ENCODE measurements at places on chromosomes 11 and 22. TPM values are rescaled to one million over a fixed set of nuclear protein-coding genes. Genes with fewer than 3 reads are reported as not detected.

GRCh38 chr11:18804199-18804999 is 12.8 kb upstream of the PTPN5 start:
- no peak for DNase-seq

- no peak for DNase-seq
Observed at GRCh38 chr11:86509588-86509974, 134.9 kb downstream of the CCDC81 start.

GRCh38 chr11:13702071-13702470 is 33.6 kb downstream of the FAR1 start:
- DNase-seq: no peak

GRCh38 chr11:105137286-105137685 is 2.3 kb downstream of the CARD18 start:
- DNase-seq: no peak

GRCh38 chr11:13550761-13551160 is 55.0 kb upstream of the PTH start:
- no peak for DNase-seq

DNA sequence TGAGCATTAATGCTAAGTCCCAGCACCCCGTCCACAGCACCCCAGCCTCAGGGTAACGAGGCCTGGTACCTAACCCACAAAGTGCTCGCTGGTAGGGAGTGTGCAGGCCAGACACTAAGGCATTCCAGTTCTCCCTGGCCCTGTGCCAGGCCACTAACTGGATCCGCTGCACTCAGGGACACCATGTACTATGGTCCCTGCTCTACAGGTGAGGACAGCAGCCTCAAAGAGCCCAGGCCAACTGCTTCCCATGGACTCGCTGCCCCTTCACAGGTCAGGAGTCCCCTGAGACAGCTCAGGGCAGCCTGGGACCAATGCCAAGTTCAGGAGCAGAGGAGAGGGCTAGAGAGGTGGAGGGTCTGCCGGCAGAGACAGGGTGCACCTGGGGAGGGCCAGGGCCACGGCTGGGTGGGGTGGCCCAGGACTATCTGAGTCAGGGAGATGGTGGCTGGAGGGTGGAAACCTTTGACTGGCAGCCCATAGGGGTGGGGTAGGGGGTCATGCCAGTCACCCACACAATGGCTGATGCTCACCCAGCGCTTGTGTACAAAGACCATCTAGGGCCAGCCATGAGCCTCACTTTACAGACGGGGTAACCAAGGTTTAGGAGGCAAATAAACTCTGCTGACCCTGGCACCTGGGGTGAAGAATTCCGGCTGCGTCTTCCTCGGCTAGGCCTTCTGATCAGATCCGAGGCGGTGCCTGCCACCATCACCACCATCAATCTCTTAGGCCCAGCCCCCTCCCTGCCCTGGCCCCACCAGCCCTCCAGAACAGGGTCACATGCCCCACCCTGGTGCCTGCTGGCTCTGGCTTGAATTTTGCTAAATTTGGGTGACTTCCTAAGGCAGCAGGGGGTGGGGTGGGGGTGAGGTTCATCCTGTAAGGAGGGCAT is 5.6 kb downstream of the OSBPL5 start:
- no peak for DNase-seq

GRCh38 chr11:78223320-78223954 is 34.7 kb downstream of the USP35 start:
- DNase-seq: no peak

DNA sequence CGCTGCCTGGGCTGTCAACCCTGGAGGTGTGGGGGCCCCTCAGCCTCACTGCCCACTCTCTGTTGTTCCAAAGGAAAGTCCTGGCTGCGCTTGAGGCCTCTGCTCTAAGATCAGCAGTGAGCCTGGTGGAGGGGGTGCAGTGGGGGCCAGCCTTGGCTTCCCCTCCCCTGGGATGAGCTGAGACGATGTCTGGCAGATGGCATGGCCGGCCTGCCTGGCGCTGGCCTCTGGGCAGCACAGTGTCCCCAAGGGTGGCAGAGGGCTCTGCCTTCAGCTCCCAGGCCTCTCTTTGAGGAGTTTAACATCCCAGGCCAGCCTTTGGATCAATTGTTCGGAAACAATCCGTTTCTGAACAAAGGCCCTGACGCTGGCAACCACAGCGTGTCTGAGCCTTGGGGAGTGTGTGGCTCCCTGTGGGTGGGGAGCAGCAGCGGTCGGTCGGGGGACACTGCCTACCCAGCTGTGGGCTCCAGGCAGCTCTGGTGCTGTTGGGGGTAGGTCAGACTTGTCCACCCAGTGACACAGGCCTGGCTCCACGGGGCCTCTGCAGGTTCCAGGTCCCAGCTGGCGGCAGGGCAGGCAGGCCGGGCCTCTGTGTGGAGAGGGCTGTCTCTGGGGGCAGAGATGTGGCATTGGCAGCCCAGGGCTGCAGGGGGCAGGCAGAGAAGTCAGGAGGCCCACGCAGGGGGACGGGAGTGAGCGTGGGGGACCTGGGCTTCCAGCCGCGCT is 12.1 kb downstream of the TSPAN4 start:
- DNase-seq: no peak

- no peak for DNase-seq
Observed at GRCh38 chr11:61533401-61533800, 24.9 kb downstream of the LRRC10B start.

DNA sequence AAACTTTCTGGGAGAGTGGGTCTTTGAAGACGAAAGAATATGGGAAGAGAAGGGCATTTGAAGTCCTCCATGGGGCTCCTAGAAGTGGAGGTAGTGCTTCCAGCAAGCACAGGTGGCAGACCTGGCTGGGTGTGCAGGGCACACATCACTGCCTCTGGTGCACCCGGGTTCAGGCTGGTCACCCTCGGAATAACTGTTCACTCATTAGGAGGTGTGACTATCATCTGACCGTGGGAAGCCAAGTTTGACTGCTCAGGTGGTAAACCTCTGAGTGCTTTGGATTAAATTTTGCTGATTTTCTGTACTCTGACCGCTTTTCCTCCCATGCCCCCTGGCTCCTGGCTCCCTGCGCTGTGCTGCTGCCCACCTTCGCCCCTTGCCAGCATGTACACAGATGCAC is 11.1 kb downstream of the ADAMTS15 start:
- DNase-seq: no peak

- DNase-seq: no peak
Observed at GRCh38 chr11:84947970-84948580, 679.1 kb downstream of the DLG2 start.

DNA sequence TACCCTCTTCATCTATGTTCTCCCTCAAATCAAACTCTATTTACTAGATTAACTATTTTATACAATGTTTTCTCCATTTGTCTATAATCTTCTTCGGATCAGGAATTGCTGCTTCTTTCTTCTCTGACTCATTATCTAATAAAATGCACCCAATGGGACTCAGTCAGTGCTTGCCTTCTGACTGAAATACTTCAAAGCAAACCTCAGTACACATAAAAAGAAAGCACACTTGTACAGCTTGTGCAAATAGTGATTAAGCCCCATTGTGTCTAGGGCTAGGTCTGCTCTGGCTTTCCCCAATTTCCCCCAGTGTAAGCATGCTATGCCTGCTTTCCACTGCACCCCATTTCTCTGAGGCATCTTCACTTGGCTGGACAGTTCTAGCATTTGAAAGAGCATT is 118.6 kb upstream of the C11orf87 start:
- no peak for DNase-seq

DEUP1 gene
- polyA plus RNA-seq: 0.56 TPM

TRIM49 gene
- polyA plus RNA-seq: not detected

PAMR1 gene
- polyA plus RNA-seq: 5.0 TPM

UCP2 gene
- polyA plus RNA-seq: 48.0 TPM

MRPL23 gene
- 46.9 TPM for polyA plus RNA-seq

MUC2 gene
- polyA plus RNA-seq: 0.17 TPM

CHRNA10 gene
- polyA plus RNA-seq: 3.5 TPM
